ENCODE measurements at places on chromosomes 6 and 20.

DNA sequence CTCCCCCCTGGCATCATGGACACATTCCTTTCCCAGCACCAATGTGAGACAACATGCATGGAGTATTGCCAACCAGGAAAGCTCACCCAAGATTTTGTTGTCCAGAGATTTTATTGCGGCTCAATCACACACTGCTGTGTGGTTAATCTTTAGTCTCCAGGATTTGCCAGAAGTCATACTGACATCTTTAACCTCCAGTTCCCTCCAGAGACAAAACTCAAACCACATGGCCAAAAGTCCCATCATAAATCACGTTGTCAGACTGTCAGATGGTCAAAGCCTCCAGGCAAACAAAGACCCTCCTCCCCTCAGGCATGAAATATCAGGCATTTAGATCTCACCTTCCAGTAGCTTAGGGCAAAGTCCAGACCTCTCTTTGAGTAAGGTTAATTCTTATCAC lies 97.3 kb upstream of the OPRM1 start:
- no peak for DNase-seq
- no peak overlapping the region for H3K27ac ChIP-seq
- H3K36me3 ChIP-seq, result no peaks in the 10 kb centered on the region
- H3K4me3 ChIP-seq, result no peak overlapping the region
- H3K4me1 ChIP-seq, result no peaks in the 10 kb centered on the region
- no peaks in the 10 kb centered on the region for H3K27me3 ChIP-seq

DNA sequence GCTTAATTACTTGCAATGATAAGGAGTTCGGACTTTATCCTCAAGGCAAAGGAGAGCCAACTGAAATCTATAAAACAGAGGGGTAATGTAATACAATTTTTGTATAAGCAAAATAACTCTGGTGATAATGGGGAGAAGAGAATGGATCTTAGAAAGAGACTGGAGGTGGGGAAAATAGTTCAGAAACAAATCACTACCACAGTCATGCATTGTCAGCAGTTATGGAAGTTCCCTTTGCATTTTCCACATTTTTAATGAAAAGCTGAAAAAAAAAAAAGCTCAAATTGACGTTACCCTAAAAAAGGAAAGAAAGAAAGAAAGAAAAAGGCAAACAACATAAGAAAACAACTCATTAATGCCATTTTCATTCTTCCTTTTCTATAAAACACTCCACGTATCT lies 337.6 kb upstream of the HSF2 start:
- H3K4me1 ChIP-seq, result no peaks in the 10 kb centered on the region
- H3K4me3 ChIP-seq, result no peak overlapping the region
- no peaks in the 10 kb centered on the region for H3K27me3 ChIP-seq
- H3K27ac ChIP-seq, result no peak overlapping the region
- DNase-seq, result no peak

DNA sequence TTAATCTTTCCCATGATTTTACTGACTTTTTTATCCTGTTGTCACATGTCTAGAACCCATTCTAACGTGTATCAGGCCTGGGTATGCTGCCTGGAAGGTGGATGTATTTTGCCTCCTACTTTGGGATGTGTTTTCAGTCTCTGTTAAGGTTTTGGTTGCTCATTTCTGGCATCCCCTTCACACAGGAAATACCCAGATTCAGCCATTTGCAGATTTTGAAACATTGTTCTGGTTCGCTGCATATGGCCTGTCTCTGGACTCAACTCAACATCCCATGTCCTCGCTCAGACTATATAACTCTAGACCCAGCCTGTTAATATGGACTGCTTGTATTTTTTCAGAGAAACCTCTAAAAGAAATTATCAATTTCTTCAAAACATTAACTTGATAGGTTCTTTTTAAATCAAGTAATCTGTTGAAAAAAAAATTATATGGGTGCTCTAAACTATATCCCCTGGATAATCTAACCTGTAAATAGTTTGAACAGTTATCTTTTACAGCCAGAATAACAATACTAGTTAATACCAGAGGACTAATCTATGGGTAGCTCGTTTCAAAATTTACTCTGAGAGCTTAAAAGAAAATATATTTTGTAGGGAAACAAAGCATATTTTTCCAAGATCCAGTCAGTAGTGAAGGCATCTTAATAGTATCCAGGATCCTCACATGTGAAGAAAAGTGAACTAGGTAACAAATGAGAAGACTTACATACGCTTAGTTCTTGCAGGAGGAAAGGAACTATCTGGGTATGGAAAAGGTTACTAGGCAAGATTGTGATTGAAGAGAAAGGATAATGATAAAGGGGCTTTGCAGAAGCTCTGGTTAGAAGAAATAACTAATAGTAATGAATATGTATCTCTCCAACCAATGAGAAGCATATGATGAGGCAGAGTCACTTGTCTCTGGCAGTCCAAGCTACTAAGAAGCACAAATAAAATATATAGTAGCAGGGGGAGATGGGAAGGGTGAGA lies 23.4 kb upstream of the HLA-DQB1 start:
- no peak overlapping the region for H3K4me3 ChIP-seq
- no peak overlapping the region for H3K27ac ChIP-seq
- H3K4me1 ChIP-seq, result no peaks in the 10 kb centered on the region
- DNase-seq, result no peak
- H3K27me3 ChIP-seq, result no peaks in the 10 kb centered on the region

GRCh38 chr6:89986650-89987074 lies 92.4 kb downstream of the GJA10 start:
- H3K36me3 ChIP-seq, result no peaks in the 10 kb centered on the region
- H3K27me3 ChIP-seq, result no peaks in the 10 kb centered on the region
- peak overlapping the region; percentile 63 for H3K27ac ChIP-seq
- no peaks in the 10 kb centered on the region for H3K4me1 ChIP-seq
- H3K4me3 ChIP-seq, result no peak overlapping the region

GRCh38 chr6:158686791-158687381 lies 37.0 kb downstream of the SYTL3 start:
- H3K4me1 ChIP-seq, result peaks cover 15% of the 10 kb centered on the region
- DNase-seq, result peak; percentile 52
- H3K27ac ChIP-seq, result peak overlapping the region; percentile 71
- no peaks in the 10 kb centered on the region for H3K36me3 ChIP-seq
- no peaks in the 10 kb centered on the region for H3K27me3 ChIP-seq
